Activated CD4-positive, alpha-beta T cell treated with anti-CD3 and anti-CD28 coated beads for 1 hour (primary cell): ENCODE measurements at places on chromosomes 1 and 21.

DNA sequence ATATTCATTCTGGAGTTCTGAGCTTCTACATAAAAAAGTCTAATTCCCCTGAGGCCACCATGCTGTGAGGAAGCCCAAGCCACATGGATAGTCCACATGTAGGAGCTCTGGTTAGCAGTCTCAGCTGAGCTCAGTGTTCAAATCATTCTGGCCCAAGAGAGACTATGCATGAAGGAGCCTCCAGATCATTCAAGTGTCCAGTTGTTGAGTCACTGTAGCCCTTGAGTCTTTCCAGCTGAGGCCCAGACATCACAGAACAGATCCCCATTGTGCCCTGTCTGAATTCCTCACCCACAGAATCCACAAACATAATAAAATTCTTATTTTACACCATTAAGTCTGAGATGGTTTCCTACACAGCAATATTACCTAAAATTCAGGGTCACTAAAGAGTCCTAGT is 107.0 kb upstream of the NGF start:
- no peak for DNase-seq

DNA sequence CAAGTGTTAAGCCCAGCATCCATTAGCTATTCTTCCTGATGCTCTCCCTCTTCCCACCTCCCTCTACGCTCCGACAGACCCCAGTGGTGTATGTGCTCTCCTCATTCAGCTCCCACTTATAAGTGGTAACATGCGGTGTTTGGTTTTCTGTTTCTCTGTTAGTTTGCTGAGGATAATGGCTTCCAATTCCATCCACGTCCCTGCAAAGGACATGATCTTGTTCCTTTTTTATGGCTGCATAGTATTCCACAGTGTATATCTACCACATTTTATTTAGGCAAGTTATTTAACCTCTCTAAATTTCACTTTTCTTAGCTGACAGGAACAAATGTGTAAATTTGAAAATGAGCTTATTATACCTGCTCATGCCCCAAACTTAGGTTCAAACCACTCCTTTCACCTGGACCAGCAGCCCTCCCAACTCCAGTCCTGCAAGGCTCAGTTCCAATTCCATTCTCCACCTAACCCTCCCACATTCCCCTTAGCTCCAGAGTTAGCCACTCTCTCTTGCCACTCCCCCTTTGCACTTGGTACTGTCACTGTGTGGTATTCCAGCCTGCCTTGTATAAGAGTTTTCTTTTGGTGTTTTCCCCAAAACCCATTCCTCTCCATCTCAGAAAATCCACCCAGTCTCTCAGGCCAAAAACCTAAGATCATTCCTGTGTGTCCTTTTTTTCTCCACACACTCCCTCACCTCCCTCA is 1.7 kb upstream of the PEF1 start:
- no peak for DNase-seq

- no peak for DNase-seq
Measured at GRCh38 chr1:209652121-209652735, at the start of gene LAMB3. Gene LAMB3, minus strand, starts transcription at chr1:209652425. Its CDS starts 1,481 bp downstream, at chr1:209650944.

DNA sequence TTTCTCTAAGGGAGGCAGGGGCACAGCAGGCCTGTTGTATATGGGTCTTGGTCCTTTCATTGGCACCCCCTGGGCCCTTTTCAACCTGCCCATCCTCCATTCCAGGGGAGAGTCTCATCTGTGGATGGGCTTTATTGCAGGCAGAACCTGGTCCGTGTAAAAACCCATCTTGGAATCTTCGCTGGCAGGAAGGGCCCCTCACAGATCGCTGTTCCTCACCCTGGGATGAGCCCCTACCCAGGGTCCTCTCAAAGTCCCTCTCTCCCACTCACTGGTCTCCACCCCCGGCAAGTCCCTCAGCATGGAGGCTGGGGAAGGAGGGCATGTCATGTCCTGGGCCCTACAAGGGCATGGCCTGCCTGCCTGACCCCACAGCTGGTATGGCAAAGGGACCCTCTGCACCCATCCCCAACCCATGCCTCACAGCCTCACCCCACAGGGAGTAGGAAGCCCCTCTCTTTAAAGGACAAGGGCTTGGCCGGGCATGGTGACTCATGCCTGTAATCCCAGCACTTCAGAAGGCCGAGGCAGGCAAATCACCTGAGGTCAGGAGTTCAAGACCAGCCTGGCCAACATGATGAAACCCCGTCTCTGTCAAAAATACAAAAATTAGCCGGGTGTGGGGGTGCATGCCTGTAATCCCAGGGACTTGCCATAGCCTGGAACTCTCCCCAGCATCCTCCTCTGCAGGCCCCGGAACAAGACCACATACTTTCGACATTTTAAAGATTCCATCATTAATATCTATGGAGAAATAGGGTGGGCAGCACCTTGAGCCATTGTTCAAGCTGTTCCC is 13.2 kb upstream of the CDA start:
- DNase-seq = no peak

DNA sequence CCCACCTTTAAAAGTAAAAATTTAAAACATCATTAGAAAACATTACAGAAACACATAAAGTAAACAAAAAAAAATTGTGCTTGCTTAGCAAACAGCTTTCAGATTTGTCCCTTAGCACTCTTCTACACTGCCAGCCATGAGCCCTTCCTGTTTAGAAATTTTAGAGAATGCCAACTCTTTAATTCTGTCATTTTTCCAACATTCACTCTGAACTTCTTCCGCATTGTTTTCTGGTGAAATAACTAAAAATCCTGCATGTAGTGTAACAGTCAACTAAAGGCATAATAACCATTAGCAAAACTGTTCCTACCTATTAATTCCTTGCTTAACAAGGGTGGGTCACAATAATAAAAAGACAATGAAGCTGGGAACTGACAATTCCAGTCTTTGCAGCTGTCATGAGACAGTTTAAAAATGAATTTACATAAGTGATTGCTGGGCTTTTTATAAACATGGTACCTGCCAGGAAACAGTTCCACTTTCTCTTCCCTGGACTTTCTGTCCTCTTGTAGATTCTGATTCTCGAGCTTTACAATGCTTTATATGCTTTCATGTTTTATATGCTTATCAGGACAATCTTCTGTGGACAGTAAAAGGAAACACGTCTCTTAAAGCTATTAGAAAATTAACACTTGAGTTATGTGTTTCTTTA is 19.0 kb downstream of the GNG12 start:
- DNase-seq = no peak

DNA sequence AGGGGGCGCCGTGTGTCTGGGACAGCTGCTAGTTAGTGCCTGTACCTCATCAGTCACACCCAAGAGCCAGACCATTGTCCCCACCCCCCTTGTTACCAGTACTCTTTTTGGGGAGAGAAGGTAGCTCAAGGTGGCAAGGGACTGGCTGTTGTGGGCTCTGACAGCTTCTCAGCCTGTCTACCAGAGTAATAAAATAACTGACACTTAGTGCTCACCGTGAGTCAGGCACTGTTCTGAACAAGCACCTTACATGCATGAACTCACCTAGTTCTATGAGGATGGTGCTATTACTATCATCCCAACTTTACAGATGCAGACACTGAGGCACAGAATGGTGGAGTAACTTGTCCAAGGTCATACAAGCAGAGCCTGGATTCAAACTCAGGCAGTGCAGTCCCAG is 34.7 kb downstream of the IER5 start:
- DNase-seq = no peak

DNA sequence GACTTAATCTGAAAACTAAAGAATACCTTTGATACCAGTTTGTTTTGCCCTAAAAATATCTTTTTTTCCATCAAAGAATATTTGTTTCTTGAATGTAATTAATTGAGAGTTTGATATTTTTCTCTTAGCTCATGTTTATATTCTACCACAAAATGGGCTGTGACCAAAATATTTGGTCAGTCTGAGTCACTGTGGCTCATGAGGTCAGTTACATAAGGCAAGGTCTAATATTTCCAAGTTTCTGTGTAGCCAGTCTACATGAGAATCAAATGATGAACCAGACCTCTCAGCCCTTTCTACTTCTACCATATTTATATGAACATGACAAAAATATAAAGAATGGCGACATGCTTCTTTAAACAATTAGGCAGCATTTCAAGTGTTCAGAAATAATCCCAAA is 83.0 kb upstream of the IVNS1ABP start:
- DNase-seq = no peak

DNA sequence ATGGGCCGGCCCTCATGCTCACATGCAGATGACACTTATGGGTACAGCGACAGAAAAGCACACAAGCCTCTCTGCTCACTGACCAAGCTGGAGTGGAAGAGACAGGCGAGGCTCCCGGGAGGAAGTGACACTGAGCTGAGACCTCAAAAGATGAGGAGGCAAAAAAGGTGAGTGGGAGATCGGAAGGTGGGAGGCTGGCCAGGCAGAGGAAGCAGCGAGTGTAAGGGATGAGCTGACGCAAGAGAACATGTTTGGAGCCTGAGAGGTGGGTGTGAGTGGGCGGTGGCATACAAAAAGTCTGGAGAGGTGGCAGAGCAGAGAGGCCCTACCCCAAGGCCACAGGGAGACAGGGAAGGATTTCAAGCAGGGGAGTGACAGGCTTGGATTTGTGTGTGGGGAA is 18.2 kb upstream of the CDCP2 start:
- no peak for DNase-seq

GRCh38 chr1:36298640-36299039 is 7.5 kb upstream of the SH3D21 start:
- DNase-seq = no peak

GRCh38 chr1:2639607-2640521 is 7.0 kb upstream of the MMEL1 start:
- no peak for DNase-seq

- DNase-seq = no peak
Measured at GRCh38 chr1:118984086-118984721, 3.9 kb downstream of the TBX15 start.

- no peak for DNase-seq
Measured at GRCh38 chr1:69313118-69313517, 254.6 kb upstream of the LRRC7 start.

- DNase-seq = no peak
Measured at GRCh38 chr1:151315565-151316235, 11.5 kb downstream of the PI4KB start.

DNA sequence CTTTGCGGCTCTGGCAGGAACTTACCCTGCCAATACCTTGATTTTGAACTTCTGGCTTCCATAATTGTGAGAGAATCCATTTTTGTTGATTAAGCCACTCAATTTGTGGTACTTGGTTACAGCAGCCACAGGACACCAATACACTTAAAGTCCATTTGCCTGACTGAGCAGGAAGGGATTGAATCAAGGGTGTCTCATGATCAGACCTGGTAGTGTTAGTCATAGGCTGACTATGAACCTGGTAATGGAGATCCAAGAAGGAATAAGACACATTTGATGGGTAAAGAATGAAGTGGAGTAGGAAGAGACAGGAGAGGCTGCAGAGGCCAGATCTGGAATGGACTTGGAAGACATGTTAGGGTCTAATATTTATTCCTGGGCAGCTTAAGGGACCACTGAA is 31.2 kb upstream of the MAP1LC3C start:
- no peak for DNase-seq

- DNase-seq = peak; percentile 30
Measured at GRCh38 chr1:172658871-172659453, at the start of gene FASLG. Gene FASLG, plus strand, starts transcription at chr1:172659103. Its CDS starts 99 bp downstream, at chr1:172659202.

- no peak for DNase-seq
Measured at GRCh38 chr21:25080141-25080540, 527.1 kb downstream of the MRPL39 start.

GRCh38 chr1:221670081-221670480 is 71.8 kb downstream of the DUSP10 start:
- DNase-seq = no peak

GRCh38 chr1:218397752-218398339 is 52.7 kb downstream of the TGFB2 start:
- no peak for DNase-seq

GRCh38 chr1:205692423-205692822 is 12.1 kb upstream of the SLC45A3 start:
- DNase-seq = no peak

- no peak for DNase-seq
Measured at GRCh38 chr1:196557797-196558196, 50.4 kb downstream of the KCNT2 start.

DNA sequence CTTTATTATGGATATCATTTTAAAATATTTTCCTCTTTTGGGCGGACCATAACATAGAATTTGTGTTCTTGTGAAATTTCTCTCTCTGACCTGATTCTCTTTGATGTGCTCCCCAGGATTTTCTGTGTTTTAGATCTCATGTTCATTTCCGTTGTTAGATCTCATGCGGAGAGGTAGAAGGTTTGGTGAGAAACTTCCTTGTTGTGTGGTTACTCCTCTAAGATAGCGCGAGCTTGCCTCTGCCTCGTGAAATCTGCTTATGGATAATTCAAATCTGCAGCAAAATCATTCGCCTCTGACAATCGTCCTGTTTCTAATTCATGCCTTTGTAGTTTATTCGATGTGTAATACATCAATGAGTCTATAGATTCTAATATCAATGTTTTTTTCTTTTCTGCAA is 580.4 kb downstream of the USP25 start:
- no peak for DNase-seq

GRCh38 chr1:38507563-38507962 is 352.0 kb downstream of the RRAGC start:
- no peak for DNase-seq

- no peak for DNase-seq
Measured at GRCh38 chr21:44919111-44919912, 1.4 kb downstream of the ITGB2 start.

GRCh38 chr1:111209622-111210021 is 9.2 kb upstream of the DENND2D start:
- DNase-seq = no peak

DNA sequence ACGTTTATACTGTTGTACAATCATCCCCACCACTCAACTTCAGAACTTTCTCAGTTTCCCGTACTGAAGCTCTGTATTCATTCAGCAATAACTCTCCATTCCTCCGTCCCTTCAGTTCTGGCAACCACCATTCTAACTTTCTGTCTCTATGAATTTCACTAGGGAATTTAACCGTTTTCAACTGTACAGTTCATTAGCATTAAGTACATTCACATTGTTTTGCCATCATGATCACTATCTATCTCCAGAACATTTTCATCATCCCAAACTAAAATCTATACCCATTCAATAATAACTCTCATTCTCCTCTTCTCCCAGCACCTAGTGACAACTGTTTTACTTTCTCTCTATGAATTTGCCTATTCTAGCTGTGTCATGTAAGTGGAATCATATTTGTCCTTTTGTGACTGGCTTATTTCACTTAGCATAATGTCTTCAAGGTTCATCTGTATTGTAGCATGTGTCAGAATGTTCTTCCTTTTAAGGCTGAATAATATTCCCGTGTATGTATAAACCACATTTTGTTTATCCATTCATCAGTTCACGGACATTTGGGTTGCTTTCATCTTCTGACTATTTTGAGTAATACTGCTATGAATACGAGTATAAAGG is 75.0 kb downstream of the CEP350 start:
- no peak for DNase-seq

DNA sequence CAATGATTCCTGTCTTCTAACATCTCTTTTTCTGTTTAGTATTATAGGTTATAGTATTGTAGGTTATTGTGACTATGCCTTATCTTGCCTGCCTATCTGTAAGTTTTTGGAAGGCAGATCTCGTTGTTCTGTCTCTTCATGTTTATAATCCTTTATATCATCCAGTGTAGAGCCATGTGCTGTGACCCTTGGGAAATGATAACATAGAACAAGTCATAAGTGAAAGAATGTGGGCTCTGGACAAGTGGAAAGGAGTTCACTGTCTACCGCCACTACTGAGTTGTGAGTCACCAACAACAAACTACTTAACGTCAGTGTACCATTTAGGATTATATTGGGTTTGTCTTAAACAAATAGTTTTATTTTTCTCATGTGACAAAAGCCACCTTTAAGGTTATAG is 139.3 kb downstream of the LYPLAL1 start:
- DNase-seq = no peak
